OCI-LY7 (cell line): ENCODE measurements at places on chromosomes 2 and 18.

DNA sequence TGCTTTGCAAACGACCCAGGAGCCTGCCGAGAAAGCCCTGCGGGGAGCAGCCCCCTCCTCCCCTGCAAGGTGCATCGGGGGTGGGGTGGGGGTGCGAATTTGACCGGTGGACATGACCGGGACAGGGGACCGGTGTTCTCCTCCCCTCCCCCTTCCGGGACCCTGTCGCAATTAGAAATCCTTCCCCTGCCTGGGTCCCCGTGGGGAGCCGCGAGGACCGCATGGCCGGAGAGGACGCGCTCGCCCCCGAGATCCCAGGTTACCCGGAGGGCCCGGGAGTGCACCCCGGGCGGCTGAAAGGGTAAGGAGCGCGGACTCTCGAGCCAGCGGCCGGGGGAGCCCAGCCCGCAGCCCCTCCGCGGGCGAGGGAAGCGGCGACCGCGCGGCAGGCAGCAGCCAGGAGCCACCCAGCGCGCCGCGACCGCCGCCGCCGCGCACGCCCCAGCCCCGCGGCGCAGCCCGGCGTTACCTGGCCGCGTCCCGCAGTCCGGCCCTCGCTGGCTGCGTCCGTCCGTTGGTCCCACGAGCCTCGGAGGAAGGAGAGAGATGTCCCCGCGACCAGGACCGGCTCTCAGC lies 482 bp downstream of the DLGAP1 start:
- DNase-seq: no peak

- no peak for DNase-seq
These were observed 230.7 kb upstream of the SYT4 start for GRCh38 chr18:43507842-43508481.

- no peak for DNase-seq
These were observed 86.0 kb downstream of the TPO start for GRCh38 chr2:1499033-1499795.

- DNase-seq: no peak
These were observed 260.3 kb downstream of the MYCN start for GRCh38 chr2:16200554-16201193.

DNA sequence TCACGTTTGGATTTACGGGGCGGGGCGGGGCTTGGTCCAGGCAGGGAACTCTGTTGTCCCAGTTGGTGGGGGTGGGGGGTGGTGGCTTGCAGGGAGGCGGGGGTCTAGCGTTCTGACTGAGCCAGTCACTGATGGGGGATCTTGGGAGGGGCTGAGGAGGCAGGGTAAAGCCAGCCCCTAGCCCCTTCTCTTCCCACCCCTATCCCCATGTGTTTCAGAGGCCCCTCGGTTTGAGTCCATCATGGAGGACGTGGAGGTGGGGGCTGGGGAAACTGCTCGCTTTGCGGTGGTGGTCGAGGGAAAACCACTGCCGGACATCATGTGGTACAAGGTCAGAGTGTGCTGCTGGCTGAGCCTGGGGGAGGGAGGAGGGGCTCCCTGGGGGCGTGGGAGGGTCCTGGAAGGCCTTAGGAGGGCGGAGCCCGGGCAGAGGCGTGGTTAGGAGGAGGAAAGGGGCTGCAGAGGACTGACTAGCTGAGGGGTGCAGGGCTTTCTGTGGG lies 22.0 kb upstream of the GMPPA start:
- no peak for DNase-seq

GRCh38 chr18:59072727-59073421 lies 66.8 kb upstream of the SEC11C start:
- DNase-seq: no peak

DNA sequence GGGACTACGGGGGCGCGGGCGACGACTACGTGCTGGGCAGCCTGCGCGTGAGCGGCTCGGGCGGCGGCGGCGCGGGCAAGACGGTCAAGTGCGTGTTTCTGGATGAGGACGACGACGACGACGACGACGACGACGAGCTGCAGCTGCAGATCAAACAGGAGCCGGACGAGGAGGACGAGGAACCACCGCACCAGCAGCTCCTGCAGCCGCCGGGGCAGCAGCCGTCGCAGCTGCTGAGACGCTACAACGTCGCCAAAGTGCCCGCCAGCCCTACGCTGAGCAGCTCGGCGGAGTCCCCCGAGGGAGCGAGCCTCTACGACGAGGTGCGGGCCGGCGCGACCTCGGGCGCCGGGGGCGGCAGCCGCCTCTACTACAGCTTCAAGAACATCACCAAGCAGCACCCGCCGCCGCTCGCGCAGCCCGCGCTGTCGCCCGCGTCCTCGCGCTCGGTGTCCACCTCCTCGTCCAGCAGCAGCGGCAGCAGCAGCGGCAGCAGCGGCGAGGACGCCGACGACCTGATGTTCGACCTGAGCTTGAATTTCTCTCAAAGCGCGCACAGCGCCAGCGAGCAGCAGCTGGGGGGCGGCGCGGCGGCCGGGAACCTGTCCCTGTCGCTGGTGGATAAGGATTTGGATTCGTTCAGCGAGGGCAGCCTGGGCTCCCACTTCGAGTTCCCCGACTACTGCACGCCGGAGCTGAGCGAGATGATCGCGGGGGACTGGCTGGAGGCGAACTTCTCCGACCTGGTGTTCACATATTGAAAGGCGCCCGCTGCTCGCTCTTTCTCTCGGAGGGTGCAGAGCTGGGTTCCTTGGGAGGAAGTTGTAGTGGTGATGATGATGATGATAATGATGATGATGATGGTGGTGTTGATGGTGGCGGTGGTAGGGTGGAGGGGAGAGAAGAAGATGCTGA lies 1.4 kb downstream of the SOX11 start:
- peak; percentile 34 for DNase-seq

GRCh38 chr2:154689158-154689557 lies 9.3 kb upstream of the KCNJ3 start:
- DNase-seq: no peak

- no peak for DNase-seq
These were observed 21.6 kb downstream of the CUL3 start for GRCh38 chr2:224563537-224563936.

- no peak for DNase-seq
These were observed 129.4 kb upstream of the TPO start for GRCh38 chr2:1283871-1284270.
